ENCODE measurements at places on chromosomes 2 and 18. TPM values are rescaled to one million over a fixed set of nuclear protein-coding genes. Genes with fewer than 3 reads are reported as not detected.

The ZNF516 gene
- 24.0 TPM for total RNA-seq

DNA sequence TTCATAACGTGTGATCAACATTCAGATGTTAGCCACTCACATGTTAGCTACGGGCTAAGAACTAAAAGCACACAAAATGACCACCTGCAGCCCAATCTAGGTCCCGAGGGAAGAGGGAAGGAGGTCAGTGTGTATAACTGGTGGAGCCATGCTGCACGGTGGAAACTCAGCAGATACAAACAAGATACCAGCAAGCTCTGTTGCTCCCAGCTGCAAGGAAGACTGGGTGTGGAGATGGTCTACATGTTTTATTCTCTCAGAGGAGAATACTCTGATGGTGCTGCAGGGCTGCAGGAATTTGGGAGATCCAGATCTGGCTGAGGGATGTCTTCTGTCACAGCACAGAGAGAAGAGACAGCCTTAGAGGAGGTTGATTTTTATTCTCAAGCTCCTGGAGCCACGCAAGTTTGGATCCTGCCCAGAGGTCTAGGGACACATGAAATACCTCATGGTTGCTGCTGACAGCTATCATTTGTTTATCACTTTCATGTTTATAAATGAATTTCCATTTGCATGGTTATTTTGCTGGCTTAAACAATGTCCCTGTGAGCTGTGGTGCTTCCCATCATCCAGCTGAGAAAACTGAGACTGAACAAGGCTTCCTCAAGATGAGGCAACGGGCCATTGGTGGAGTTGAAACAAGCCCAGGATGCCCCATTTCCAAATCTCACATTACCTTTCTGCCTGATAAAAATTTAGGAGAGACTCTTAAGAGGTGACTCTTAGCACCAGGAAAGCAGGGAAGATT, 30.9 kb downstream of the RNF144A start:
- DNase-seq, result no peak

The UPP2 gene
- not detected for total RNA-seq

DNA sequence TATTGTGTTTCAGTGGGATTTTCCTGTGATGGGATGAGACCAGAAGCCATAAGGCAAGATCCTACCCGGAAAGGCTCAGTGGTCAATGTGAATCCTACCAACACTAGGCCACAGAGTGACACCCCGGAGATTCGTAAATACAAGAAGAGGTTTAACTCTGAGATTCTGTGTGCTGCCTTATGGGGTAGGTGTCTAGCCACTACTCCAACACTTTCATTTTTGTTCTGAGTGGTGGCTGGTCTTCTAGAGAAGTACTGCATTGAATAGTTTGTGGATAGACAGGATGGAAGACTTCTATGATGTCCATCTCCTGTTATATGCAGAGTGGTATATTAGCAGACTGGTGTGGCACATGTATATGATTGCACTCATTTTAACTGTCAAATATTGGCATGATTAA, 117.7 kb upstream of the IL1R2 start:
- DNase-seq, result no peak

DNA sequence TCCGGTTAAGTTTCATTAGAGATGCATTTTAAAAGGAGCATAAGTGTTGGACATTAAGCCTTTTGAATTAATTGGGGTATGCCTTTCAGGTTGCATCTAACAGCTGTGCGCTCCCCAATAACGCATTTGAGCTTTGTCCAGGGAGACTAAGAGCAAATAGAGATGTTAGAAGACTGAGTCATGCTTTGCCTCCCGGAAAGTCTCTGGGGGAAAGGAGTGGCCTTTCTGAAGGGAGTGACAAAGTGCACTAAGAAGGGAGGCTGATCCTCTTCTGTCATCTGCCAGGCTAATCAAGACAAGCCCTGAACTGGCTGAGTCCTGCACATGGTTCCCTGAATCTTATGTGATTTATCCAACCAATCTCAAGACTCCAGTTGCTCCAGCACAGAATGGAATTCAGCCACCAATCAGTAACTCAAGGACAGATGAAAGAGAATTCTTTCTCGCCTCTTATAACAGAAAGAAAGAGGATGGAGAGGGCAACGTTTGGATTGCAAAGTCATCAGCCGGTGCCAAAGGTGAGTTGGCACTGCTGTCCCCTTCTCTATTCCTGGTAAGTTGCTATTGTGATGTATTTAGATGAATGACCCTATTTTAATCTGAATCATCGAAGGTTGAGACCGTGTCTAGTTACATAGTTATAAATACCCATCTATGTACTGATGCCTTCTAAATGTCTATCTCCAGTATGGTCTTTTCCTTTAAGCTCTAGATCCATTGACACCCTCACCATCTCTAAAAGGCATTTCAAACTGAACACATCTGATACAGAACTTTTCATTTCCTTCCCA, 12.1 kb downstream of the TTL start:
- DNase-seq, result no peak

The EVX2 gene
- total RNA-seq, result not detected

DNA sequence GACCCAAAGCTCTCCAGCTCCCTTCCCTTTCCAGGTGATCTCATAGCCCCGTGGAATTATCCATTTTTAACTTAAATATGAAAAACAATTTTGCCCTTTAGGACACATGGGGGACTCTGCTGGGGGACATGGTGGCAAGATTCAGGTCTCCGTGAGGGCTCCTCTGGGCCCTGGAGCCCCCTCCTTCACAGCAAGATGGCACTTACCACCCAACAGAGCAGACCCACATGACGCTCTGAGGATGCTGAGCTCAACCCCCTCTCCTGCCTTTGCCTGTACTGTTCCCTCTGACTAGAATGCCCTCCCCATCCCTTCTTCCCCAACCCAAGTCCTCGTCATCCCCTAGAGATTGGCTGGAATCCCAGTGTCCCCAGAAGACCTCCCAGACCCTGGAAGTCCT, 17.2 kb downstream of the TEX51 start:
- no peak for DNase-seq

DNA sequence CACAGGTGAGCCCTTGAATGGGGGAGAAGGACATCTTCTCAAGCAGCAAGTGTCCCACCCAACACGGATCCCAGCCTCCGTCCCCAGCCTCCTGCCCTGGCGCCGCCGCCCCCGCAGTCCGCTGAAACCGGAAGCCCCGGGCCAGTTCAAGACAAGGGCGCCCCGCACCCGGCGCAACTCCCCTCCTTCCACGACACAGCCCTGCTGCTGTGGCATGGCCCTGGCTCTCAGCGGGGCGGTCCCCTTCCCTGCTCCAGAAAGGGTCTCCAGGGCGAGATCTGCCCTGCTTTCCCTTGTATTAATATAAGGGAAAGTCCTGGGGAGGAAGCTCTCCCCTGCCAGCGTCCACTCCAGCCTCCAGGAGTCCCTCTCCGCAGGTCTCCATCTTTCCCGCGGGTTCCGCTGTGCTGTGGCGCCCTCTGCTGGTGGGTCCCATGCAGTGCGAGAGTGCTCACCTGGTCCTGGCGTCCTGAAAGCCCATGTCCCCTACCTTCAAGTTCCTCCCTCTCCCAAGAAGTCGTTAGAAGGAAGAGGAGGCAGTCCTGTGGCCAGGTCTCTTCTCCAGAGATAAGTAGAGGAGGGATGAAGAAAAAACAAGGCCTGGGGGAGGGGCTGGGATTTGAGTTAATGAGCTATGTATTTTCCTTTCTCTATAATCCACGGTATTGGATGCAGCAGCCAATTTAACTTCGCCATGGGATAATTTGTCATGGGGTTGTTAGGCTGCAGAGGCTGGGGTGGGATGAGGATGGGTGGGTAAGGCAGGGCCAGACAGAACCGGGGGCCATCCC, 176.0 kb downstream of the SMAD2 start:
- no peak for DNase-seq
